Left renal pelvis (tissue), 4 donors: ENCODE measurements at places on chromosomes 12 and 14.

- no peak for DNase-seq
Measured at GRCh38 chr12:120012067-120012621, 23.1 kb downstream of the BICDL1 start.

DNA sequence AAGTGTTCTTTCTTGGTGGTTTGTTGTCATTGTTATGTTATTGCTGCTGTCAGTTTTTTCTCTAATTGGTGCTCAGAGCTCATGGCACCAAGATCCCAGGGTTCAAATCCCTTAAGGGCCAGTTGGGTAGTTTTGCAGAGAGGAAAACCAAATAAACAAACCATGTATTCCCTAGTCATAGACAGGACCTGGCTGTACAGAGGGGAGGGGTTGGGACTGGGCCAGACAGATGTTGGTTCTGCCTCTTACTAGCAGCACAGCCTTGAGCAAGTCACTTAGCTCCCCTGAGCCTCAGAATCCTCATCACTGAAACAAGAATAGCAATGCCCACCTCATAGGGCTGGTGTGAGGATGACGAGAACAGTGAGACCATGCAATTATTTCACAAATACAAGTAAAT is 53.4 kb downstream of the LTBP2 start:
- DNase-seq, result no peak

DNA sequence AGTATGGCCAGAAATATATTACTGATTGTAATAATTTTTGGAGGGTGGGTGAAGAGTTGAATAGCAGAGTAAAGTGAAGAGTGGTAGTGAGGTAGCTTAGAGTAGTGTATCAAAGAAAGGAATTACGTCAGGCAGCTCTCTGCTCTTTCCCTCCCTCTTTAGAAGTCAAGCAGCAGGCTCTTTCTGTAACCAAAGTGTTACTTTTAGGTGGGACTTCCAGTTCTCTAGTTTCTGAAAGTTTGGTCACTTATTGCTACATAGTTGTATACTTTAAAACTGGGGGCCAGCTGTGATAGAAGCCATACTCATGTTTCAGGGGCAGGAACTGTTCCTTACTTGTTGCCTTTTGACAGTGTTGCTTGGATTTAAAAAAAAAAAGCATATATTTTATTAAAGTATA is 30.6 kb downstream of the ATF7IP start:
- no peak for DNase-seq

DNA sequence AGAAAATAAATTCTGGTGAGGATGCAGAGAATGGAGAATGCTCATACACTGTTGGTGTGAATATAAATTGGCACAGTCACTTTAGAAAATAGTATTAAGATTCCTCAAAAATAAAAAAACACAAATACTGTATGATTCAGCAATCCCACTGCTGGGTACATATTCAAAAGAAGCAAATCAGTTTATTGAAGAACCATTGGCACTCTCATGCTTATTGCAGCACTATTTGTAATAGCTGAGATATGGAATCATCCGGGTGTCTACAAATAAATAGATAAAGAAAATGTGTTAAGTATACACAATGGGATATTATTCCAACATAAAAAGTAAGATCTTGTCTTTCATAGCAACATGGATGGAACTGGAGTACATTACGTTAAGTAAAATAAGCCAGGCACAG is 579.4 kb upstream of the SEL1L start:
- no peak for DNase-seq

DNA sequence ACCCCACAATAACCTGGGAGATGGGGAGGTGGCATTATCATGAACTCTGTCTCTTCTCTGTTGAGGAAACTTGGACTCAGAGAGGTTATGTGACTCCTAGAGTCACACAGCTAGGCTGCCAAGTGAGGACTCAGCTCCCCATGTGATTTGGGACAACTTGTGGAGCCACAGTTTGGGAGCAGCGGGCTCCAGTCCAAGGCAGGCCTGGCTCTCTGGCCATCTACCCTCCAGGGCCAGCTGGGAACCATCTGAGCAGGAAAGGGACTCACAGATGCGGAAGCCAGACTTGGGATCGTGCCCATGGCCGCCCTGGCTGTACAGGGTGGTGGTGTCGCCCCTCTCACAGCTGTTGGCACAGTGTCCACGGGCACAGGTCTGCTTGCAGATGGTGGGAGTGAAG is 59.1 kb downstream of the ISCA2 start:
- no peak for DNase-seq

- no peak for DNase-seq
Measured at GRCh38 chr12:129871991-129872972, 31.5 kb downstream of the TMEM132D start.

GRCh38 chr12:110937104-110937641 is 16.8 kb upstream of the MYL2 start:
- no peak for DNase-seq

DNA sequence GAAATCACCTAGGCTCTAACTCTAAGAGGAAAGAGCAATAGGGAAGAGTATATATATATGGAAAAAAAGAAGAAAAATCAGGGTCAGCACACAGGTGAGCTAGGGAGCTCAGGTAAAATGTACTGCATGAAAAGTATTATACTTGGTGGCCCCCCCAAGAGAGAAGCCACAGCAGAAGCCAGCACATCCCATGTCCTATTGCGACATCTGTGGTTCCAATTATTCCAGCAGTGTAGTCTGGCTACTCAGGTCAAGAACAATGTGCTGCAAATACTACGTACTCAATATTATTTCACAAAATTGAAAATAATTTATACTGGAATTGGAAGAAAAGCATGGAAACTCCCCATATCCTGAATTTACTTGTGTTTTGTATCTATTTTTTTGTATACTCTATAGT is 85.5 kb downstream of the CEP83 start:
- DNase-seq, result no peak

GRCh38 chr12:123910761-123911193 is 61.9 kb downstream of the CCDC92 start:
- no peak for DNase-seq

DNA sequence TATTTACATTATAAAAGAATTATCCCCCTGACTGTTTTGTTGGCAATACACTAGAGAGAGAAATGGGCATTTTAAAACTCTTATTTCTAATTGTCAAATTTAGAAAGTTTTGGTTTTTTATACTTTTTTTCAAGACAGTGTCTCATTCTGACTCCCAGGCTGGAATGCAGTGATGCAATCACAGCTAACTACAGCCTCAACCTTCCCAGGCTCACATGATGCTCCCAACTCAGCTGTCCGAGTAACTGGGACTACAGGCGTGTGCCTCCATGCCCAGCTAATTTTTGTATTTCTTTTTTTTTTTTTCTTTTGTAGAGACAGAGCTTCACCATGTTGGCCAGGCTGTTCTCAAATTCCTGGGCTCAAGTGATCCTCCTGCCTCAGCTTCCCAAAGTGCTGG is 8.3 kb upstream of the OR11H6 start:
- no peak for DNase-seq
